ENCODE measurements at places on chromosomes 1 and 21.

DNA sequence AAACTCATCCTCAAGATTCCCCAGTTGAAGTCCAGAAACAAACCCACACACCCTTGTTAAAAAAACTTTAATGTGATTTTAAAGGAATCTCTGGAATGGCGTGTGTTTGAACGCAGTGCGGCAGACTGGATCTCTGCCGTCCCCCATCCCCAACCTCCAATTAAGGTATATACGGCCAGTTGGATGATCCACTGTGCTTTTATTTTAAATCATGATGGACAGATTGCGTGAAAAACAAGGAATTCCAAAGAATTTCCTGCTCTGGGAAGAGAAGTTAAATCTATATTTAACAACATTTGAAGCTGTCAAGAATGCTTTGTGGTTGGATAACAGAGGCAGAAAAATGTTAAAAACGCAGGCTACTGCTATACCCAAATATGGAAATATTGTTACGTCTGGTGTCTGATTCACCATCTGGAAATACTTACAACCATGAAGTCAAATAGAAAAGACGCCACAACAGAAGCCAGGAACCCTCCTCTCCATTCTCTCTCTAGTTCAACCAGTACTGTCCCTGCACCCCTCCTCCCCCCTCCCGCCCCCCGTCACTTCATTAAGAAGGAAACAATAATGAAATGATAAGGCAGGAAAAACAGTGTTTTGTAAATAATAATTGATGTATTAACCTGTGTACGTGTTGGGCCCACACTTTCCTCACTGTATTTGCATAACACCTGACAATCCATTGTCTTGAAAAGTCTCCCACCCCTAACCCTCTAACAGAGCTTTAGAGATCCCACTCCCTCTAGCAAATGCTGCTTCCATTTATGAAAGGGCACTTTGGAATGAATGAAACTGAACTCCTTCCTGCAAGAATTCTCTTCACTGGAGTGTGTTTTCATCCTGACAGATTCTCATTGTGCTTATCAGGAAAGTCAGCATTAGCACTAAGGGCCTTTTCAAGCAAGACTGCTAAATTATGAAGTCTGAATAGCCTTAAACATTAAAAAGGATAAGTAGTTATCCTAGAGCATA lies 2.0 kb upstream of the CCN1 start:
- DNase-seq, result no peak

DNA sequence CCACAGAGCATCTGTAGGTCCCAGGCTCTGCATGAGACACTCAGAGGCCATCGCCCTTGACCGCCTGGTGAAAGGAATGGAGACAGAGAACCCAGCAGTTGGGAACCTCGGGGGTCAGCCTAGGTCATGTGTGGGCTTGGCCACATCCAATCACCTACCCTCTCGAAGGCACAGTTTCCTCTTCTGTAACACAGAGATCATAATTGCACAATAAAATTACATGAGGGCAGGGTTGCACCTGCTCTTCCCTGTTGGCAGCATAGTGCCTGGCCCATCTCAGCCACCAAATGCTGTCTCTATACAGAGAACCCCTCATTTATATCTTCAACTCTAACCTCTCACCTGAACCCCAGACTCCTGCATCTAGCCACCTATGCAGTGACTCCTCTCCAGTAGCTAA lies 418.1 kb upstream of the VAMP3 start:
- DNase-seq, result no peak

DNA sequence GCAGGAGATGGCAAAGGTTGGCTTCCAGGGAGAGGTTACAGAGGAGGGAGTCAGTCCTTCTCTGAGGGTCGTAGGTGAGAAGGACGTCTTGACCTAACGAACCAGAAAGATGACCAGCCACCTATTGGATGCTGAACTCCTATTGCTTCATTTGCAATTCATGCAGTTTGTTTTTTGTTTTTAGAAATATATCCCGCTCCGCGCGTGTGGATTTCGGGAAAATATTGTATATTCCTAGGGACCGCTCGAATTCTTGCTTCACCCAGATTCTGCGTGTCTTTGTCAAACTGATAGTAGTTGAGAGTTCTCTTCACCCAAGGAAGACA lies 564 bp downstream of the DISP1 start:
- no peak for DNase-seq

DNA sequence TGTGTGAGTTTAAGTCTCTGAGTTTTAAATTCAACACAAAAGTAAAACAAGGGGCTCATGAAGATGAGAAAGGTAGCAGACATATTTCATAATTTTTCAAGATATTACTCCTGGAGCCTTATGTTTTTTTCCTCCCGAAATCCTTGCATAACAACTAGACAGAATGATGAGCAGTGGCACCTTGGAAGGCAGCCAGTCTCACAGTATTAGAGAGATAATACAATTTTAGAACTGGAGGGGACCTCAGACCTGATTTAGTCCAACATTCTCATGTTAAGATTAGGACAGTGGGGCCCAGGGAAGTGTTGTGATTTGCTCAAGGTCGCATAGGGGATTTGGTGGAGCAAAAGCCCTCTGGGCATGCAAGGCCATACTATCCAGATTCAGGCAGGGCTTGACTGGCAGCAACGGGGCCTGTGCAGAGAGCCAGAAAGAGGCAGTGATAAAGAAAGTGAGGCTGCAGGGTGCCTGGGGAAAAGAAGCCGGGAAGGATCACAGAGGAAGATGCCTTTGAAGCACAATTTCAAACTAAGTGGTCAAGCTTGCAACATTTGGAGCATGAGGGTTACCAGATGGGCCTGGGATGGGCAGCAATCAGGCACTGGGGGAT lies 31.4 kb upstream of the BCL9 start:
- DNase-seq, result no peak

DNA sequence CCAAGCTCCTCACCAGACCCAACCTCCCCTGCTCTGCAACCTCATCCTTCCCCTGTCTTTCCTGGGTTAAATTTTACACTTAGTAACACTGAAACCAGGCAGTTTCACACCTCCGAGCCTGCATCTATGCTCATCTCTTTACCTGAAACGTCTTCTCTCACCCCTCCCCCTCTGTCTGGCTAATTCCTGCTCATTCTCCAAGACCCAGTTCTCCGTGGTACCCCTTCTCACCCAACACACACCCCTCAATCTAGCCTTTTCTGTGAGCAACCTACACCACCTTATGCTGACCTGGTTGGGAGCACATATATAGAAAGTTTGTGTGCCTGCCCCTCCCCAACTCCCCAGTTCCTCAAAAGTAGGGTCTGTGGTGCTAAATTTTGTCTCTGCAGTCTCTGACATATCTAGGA lies 3.7 kb upstream of the KIAA1614 start:
- no peak for DNase-seq

DNA sequence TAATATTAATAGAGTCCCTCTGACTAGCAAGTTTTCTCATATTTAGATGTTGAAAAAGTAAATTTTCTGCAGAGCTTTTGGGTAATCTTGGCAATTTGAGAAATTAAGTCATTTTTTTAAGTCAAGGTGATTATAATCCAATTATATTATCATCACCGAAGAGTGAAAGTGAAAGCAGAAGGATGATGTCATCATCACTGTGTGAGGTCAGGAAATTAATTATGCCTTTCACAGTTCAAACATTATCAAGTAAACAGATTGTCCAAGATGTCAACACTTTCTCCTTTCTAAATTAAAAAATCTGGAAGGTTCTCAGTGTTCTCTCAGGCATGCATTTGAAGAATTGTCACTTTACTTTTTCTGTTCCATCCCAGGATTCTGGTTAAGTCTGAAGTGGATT lies 296.0 kb downstream of the TBX15 start:
- no peak for DNase-seq

DNA sequence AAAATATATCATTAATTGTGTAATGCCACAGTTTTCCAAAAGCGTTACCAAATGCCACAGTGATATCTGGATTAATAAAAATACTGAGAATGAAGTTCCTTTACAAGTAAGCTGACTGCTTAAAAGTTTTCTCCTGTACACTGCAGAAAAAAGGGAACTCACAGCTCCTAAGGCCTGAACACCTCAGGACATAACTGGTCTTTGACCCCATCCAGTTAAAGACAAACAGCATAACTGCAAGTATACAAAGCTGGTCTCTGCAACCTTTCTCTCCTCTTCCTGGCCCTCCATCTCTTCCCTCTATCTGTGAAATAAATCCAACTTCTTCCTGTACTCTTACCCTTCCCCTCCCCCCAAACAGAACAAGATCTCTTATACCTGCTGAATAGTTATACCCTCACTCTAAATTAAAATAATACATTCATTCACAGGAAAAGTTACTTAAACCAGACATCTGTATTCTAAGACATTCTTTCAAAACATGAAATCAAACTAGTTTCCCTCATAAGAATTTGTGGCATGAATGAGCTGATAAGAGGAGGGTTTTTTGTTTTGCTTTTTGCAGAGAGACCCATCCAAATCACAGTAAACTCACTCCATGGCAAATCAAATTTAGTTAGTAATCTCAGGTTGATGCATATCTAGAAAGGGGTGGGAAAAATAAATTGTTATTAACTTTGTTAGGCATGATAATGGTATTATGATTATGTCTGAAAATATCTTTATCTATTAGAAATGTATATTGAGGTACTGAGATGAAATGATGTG lies 2.9 kb downstream of the DIPK1A start:
- no peak for DNase-seq

DNA sequence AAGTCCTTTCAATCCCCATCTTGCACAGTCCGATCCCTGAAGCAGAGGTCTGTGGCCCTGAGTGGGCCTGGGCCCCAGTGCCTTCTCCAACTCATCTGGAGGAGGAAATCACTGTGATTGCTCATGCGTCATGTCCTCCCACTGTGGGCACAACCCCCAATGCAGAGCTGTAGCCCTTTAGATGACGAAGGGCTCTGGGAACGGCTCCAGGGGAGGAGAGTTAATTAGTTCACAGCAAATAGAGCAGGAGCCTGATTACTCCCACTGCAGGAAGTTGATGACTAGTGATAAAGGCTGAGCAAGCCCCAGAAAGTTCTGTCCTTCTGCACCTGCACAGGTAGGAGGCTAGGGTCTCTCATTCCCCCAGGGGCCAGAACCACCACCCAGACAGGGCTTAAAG lies 111.5 kb downstream of the CCDC185 start:
- peak; percentile 38 for DNase-seq

DNA sequence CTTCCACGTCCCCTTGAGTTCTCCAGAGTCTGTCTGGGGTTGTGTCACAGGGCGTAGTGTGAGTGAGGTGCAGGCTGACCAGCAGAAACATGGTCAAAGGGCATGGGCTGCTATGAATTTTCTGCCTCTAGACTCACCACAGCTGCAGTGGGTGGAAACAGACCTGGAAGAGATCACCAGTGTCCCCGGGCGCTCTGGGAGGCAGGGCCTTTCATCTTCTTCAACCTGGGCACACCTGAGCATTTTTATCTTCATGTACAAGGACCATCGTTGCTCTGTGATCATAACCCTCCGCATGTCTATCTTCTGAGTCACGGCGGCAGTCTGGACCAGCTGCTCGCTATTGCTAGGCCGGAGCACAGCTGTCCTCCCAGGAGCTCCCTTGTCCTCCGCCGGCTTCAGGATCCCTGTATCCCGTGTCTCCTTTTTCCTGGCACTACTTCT lies 29.6 kb downstream of the DEGS1 start:
- no peak for DNase-seq

- no peak for DNase-seq
These were observed 158.1 kb upstream of the C1orf174 start for GRCh38 chr1:4058122-4058521.

GRCh38 chr21:23083242-23083641 lies 2085.0 kb downstream of the NCAM2 start:
- no peak for DNase-seq

DNA sequence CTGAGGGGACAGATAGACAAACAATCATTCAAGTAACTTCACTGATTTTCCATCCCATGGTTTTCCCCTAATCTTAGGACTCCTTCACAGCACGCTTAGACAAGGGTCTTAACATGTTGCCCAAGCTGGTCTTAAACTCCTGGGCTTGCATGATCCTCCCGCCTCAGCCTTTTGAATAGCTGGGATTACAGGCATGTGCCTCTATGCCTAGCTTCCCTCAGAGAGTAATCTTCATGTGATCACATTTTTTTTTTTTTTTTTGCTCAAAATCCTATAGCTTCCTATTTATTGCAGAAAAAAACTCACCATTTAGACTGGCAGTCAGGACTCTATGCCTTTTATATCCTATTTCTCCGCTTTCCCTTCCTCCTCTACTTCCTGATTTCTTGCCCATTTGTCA lies 90.4 kb upstream of the DPH5 start:
- DNase-seq, result no peak

GRCh38 chr1:186183970-186184628 lies 191.0 kb downstream of the TPR start:
- peak; percentile 26 for DNase-seq

DNA sequence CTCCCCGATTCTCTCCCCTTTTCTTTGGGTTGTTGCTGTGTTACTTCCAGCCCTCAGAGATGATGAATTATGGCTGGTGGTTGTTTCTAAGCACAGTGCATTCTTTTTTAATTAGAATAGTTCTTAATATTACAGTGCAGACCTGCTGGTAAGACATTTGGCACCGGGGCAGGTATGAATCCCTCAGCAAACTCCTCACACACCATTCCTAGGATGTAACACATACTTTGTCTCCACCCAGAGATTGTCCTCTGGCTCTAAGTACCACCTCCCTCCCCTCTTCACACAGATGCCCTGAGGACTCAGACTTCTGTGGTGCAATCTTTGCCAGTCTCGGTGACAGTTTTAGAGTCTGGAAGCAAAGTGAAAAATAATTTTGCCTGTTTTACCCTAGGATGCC lies 143.1 kb downstream of the HLX start:
- no peak for DNase-seq

DNA sequence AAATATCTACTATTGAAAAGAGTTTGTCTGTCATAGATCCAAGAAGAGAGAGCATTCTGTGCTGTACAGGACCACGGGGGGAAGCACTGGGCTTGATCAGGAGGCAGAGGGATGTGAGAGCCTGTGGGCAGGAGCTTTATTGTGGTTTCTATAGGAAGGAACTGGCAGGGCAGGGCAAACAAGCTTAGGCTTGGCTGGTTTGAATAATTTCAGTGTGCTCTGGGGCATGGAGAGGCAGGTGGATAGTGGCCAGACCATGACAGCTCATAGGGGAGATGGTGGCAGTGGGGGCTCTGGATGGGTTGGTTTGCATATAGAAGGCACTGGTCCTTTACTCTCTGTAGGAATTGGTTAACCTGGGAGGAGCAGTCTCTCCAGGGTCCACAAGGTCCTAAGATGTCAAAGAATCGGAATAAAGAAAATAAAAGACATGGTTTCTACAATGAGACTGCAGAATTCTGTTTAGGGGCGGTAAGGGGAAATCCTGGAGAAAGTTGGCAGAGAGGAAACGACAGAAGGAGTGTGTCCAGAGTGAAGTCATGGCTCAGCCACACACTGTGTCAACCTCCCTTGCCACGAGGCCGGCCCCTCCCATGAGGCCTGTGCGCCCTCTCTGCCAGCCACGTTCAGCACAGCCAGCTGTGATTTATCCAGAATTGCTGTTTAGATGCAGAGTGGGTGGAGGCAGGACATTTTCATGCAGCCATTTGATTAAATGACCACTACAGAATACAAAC lies 81.7 kb upstream of the PGBD5 start:
- DNase-seq, result peak; percentile 4

- no peak for DNase-seq
These were observed 185.6 kb upstream of the NRIP1 start for GRCh38 chr21:15250384-15250783.
